GOT3 (cell line): ENCODE measurements at places on chromosomes 11 and 22.

- DNase-seq: no peak
Observed at GRCh38 chr11:14417617-14418374, 58.8 kb upstream of the RRAS2 start.

DNA sequence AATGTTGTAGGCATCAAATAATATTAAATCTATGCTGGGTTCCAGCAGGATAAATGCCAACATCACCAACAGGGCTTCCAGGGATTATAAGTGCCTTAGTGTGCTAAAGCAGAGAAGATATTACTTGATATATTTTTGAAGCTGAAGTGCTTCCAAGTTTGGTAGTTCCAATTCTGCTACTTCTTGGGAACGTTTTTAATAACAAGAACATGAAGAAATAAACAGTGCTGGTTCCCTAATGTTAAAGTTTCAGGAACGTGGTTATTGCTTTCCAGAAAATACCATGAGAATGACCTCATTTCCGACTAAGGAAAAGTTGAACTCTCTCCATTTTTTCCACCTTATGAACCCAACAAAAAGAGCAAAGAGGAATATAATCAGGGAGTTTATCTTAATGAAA is 4.6 kb upstream of the RNF185 start:
- DNase-seq: no peak

DNA sequence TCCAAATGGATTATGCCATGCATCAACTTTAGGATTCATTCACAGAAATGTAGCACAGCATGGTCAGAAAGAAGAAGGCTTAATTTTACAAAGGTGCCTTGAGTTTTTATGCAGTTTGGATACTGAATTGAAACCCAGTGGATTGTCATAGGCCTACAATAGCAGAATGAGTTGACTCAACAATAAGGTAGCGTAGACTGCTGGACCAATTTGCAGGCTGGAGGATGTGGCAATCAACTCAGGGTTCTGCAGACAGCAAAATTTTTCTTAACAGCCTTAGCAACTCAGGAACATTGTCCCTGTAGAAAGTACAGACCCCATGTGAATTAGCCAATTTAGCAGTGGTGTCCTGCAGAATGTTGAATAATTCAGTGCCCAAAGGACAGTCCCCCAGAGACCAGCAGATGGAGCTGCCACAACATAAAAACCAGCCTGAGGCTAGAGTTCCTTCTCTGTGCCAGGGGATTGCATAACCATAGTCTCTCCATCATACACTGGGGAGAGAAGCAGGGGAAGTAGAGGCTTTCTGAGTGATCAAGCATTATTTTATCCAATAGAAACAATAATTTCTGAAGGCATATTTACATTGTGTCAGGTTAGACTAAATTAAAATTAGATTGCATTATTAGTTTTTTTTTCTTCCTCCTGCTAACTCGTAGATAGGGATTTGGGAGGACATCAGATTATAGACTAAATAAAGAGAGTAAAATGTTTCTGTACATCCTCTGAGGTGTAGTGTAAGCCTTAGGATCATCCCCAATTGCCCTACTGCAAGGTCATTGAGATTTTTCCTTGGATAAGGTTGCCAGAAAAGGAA is 20.3 kb upstream of the MRPL17 start:
- DNase-seq: no peak

- no peak for DNase-seq
Observed at GRCh38 chr11:96145163-96145585, 197.8 kb downstream of the MAML2 start.

DNA sequence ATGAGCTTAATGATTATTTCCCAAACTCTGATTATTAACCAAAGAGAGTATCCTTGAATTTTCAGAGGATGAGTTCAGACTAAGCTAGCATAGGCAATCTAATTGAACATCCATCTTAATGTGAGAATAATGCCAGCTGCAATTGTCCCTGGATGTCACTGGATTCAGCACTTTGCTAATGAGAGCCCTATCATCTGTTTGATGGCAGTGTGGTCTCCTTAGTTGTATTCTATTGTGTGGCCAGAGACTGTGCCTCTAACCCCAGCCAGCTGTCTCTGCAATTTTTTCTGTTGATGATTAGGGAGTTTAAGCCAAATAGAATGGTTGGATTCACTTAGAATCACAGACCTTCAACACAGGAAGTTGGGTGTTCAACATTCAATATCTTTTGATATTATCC is 1249.5 kb downstream of the FAM181B start:
- no peak for DNase-seq

- DNase-seq: no peak
Observed at GRCh38 chr11:110955776-110956175, 243.5 kb upstream of the ARHGAP20 start.

- no peak for DNase-seq
Observed at GRCh38 chr22:35719212-35719875, 1.7 kb downstream of the APOL5 start.

DNA sequence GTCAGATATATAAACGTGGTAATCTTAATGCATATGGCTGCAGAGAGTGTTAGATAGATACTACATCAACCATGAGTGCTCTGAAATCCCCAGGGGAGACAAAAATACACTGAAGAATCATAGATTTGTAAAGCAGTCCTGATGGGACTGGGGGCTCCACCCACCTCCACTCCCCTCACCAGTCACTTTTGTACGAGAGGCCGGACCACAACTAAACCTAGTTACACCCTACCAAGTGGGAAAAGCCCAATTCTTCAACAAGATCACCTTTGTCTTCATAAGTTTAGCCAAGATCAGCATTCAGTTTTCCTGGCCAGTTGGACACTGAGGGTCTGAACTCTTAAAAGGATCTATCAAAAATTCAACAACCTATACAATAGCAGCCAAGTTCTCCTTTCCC is 1.5 kb downstream of the SF1 start:
- DNase-seq: no peak
